Dermis microvascular lymphatic vessel endothelial cell (primary cell): ENCODE measurements at places on chromosomes 3 and 15.

DNA sequence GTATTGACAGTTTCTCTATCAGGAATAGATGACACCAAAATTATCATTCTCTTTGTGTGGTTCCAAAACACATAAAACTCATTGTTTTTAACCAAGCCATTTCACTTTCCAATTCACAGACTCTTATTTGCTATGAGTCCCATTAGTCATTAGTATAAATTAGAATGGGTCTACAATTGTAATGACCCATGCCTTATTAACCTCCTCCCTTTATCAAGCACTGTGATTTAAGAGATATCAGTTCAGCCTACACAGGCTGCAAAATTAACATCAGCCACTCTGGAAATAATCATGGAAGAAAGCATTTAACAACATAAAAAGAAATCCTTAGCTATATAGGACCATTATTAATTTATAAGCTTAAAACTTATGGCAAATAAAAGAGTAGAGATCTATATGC lies 440.6 kb downstream of the GBE1 start:
- no peak for DNase-seq

DNA sequence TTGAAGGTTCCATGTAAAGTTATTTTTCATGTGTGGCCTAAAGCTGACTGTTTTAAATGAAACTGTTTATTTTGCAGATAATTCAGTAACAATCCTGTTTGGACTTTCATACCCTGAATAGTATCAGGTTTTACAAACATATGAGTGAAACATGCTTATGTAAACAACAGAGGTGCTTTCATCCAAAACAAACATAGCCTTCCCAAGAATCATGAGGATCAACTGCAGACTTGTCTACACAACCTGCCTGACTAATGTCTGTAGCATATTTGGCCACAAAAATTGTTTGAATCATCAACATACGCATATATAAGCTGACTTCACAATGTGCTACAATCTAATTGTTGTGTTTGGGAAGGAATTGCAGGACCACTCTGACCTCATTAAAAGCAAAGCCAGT lies 190.4 kb downstream of the DIPK2A start:
- no peak for DNase-seq

DNA sequence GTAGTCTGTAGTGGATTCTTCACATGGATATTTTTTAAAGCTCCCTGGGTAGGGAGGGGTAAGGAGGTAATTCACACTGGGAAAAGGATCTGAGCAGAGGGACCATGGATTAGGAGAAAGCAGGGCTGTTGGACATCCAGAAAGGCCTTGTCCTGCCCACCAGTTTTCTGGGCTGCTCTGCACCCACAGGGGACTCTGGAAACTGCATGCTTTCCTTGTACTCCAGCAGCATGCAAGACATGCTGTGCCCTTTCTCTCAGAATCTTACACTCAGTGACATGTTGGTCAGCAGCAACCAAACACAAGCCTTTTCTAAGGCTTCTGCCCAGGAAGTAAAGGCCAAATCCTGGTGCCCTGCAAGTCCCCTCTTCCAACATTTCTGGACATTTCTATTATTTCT lies 2.5 kb upstream of the FBN1 start:
- DNase-seq = no peak

DNA sequence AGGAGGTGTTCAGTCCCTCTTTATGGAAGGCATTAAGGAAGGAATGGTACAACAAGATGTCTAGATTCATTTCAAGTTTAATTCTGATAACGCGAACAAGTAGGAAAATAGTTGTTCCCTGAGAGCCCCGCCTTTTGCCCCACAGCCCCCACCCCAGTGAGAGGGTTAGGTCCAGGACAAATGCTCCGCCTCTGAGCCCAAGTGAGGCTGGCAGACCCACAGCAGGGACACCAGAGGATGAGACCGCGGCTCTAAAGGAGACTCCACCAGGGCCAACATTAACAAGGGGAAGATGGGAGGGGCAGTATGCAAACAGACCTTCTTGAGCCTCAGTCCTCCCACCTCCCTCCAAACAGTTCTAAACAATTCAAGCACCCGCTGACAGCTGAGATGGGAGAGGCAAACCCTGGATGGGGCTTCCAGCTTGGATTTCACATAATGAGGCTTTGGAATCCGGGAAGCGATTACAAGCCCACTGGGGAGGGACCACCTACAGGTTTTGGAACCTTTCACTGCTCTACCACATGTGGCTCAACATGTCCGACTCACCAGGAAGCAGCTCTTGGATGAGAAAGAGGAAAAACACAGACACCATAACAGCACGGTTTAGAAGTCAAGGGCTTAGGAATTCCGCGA lies 42.9 kb upstream of the IREB2 start:
- DNase-seq = no peak

GRCh38 chr3:27353221-27353620 lies 16.0 kb downstream of the NEK10 start:
- no peak for DNase-seq

DNA sequence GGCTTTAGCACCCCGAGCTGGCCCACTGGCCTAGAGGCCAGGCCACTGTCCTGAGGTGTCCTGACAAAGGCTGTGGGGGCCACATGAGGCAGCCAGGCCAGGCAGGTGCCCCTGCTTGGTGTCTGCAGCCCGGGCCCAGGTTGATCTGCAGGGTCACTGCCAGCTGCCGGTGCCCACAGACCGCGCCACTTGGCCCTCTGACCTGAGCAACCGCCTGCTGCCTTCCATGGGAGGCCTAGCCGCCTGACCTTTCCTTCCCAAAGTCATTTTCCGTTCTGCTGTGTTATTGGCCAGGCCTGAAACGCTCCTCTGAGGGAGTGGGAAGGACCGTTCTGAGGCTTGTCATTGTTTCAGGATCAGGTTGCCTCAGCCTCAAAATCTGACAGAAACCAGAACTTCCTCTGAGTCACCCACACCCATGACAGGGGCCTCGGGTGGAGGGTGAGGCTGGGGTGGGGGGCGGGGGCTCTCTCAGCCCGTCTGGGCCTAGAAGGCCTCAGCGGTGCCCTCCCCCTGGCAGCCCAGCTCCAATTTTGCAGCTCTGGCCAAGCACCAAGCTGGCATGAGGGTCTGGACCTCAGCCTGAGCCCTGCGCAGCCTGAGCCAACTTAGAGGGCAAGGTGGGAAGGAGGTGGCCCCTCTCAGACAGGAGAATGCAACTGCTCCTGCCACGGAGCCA lies 140.7 kb upstream of the MEF2A start:
- peak; percentile 91 for DNase-seq

- no peak for DNase-seq
These were observed 750.4 kb upstream of the NR2F2 start for GRCh38 chr15:95580121-95580520.

DNA sequence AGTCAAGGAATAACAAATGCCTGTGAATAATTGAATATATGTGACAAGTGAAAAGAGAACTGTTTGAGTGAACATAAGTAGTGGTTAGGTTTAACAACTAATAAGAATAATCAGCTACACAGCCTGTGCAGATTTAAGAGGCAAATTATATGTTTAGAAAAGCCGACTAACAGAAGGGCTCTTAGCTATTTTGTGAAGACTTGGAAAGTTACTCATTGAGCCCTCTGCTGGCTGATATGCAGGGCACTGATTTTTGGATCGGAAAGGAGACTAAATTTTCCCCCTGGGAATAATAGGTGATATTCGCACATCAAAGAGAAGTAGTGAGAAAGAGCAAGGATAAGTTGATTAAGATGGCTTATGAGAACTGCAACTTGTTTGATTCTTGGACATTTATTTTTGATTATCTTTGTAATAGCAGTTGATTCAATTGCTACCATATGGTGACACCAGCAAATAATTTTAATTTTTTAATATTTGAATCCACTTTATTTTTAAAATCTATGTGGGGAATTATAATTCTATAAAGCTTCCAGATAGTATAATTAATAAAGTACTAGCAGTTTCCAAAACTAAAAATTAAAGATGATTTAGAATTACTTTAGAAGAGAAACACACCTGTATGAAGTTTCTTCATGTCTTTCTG lies 156.2 kb downstream of the NLGN1 start:
- DNase-seq = no peak

- no peak for DNase-seq
These were observed 334.7 kb upstream of the MDFIC2 start for GRCh38 chr3:70647094-70647493.

DNA sequence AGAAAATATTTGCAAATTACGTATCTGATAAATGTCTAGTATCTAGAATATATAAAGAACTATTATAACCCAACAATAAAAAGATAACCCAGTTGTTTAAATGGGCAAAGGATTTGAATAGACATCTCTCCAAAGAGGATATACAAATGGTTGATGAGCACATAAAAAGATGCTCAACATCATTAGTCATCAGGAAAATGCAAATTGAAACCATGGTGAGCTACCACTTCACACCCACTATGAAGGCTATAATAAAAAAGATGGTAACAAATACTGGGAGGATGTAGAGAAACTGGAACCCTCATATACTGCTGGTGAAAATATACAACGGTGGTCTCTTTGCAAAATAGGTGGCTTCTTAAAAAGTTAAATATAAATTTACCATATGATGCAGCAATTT lies 28.0 kb downstream of the RAD51 start:
- DNase-seq = no peak

DNA sequence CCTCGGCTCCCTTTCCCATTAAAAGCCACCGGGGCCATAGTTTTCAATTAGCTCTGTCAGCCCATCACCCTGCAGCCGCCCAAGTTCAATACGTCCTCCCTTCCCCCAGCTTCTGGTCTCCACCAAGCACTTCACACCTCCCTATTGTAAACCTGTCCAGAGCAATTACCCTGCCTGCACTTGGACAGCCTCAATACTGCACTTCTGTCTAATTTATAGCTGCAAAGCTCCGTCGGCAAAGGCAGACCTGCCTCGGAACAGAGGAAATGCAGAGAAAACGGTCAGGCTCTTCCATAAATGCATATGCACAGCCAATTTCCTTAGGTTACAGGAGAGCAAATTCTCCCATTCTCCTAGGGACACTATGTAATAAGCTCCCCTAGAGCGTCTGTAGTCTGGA lies 21.9 kb downstream of the LRIG1 start:
- DNase-seq = no peak

DNA sequence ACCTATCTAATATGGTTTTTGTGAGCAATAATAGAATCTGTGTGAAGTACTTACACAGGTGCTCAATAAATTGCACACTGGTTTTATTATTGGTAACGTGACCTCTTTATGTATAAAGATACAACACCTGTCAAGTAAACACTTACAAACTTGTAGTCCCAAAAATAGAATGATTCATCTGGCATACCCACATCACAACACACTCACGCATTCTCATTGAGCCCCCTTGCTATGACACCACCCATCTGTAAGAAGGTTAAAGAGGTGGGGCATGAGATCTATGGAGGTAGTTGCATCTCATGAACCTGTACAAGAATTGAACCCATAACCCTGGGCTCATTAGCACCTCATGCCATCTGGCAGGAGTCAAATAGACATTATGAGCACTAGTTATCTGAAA lies 134.9 kb upstream of the THBS1 start:
- no peak for DNase-seq

GRCh38 chr3:39941931-39942330 lies 132.5 kb downstream of the MYRIP start:
- peak; percentile 88 for DNase-seq

DNA sequence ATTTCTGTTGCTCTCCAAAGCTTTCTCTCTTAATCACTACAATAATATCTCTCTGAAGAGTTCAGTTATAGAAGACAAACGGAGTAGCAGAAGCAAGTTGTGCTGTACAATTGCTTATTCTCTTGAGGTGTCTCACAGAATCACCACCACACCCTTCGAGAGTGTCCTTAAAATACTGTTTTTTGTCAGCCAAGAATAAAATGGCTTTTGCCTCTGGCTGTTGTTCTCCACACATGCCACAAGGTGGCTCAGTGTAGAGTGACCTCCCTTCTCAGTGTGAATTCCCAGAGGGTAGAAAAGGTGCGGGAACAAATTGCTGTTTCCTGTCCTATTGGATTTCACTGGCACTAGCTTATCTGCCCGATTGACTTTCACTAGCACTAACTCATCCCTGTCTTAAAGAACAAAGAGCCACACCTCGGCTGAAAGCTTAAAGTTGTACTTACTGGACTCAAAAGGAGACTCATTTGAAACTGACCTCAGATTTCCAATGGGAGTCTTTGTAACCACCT lies 134.2 kb upstream of the SATB1 start:
- peak; percentile 1 for DNase-seq

DNA sequence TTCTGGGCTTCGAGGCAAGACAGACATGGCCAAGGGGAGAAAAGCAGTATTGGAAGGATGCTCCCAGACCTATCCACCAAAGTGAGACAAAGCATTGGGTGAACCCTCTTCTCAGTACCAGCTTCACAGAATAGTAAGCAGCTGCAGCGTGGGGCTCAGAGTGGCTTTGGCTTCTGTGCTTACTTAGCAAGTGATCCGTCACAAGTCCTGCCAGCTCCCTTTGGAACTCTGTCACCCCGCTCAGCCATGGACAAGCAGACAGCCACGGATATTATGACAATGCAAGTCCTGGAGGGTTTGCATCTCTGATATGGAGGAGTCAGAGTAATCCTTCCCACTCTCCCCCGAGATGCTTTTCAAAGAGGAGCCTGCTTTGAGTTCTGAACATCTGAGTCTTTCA lies 90.8 kb downstream of the SLCO3A1 start:
- no peak for DNase-seq

GRCh38 chr15:42457445-42458442 lies 33.2 kb downstream of the ZNF106 start:
- peak; percentile 67 for DNase-seq

GRCh38 chr3:125103406-125103805 lies 47.6 kb upstream of the HEG1 start:
- no peak for DNase-seq

GRCh38 chr15:36951731-36952247 lies 148.6 kb downstream of the MEIS2 start:
- peak; percentile 33 for DNase-seq

DNA sequence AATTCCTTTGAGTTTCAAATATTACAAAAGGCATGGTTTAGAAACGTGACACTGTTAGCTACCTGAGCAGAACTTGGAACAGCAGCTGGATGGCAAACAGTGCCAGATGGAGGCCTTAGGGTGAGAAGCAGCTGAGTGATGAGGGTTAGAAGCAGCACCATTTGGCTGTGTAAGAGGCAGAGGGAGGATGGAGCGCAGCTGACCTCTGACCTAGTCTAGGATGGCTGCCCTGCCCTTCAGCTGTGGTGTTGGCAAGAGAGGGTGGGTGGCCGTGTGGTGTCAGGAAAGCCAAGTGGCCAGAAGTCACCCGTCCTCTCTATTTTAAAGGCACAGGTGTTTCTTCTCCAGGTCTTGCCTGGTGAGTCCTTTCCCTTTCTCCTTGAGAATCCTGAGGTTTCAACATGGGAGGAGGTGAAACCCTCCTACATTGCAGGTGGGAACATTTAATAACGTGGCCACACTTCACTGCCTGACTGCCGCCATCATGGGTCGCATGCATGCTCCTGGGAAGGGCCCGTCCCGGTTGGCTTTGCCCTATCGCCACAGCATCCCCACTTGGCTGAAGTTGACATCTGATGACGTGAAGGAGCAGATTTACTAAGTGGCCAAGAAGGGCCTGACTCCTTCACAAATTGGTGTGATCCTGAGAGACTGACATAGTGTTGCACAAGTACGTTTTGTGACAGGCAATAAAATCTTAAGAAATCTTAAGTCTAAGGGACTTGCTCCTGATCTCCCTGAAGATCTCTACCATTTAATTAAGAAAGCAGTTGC lies 17.6 kb downstream of the BCL2L10 start:
- no peak for DNase-seq
